T-cell (primary cell): ENCODE measurements at places on chromosomes 3 and 15. TPM values are rescaled to one million over a fixed set of nuclear protein-coding genes. Genes with fewer than 3 reads are reported as not detected.

DNA sequence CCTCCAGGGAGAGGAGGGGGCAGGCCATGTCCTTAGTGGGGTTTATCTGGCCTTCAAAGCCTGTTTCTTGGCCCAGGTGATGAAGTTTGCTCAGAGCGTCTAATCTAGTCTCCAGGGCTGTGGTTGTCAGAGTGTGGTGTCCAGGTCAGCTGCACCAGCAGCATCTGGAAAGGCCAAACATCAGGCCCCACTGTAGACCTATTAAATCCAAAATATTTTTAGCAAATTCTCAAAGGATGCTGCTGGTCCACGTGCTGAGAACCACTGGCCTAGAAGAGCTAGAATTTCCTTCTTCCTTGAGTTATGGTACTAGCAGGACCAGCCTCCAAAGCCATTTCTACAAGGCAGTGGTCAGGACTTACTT lies 28.9 kb downstream of the SLC28A1 start:
- DNase-seq = no peak

DNA sequence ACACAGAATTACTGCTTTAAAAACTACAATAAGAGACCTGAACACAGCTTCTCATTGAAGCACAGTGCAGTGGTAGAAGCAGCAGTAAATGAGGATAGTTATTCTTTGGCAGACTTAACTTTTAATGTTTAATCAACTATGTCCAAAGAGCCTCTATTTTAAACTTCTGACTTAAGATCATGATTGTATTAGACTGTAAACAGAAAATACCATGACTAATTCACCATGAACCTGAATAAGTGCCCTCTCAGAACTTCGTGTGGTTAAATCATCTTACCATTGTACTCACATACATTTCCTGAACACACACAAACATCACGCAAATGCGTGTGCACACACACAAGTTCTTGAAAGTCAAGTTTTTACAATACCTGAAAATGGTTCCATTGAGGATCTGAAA lies 13.9 kb downstream of the CEP152 start:
- no peak for DNase-seq

DNA sequence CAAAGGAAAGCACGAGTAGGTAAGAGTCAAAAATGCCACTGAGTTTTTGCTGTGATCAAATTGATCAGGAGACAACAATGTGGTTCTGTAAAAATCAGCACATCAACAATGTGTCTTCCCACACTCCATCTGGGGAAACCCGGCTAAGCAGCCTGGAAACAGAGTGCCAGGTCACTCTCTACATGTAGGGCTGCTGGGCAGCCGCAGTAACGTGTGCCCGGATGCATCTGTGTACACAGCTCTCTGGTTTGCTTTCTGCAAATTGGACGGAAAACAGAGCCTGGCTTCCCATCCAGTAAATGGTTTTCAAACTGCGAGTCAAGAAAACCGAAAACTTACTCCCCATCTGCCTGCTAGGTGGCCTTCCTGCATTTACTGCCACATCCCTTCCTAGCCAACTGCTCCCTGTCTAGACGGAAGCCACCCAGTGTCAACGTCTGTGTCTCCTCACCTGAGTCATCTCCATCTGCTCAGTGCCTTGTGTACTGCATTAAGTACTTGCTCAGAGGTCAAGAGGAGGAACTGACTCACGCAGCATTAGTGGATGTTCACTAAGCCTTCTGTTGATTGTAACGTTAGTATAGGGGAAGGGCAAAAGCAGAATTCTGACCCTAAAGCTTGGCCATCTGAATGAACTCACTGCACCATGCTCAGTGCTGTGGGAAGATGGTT lies 124.1 kb downstream of the TJP1 start:
- no peak for DNase-seq

- no peak for DNase-seq
Measured at GRCh38 chr3:64993781-64994180, 306.0 kb upstream of the ADAMTS9 start.

- no peak for DNase-seq
Measured at GRCh38 chr3:130601442-130601971, 84.5 kb downstream of the COL6A6 start.

DNA sequence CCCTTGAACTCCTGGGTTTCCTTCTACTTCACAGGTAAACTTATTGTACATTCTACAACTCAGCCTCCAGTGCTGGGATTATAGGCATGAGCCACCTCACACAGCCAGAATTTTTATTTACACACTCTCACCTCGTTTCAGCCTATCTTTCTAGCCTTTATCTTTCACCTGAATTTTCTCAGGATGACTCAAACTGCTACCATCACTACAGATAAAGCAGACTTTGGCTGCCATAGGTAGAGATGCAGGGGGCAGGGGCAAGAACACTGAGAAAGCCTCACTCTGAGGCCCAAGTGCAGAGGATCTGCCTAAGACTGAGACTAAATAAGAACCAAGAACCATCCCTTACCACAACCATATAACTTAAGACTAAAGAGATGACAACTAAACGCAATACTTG lies 59.0 kb downstream of the ETFA start:
- no peak for DNase-seq

GRCh38 chr15:40340740-40341400 lies at the start of gene CCDC9B:
Gene CCDC9B (minus strand): TSS chr15:40340939. CDS start chr15:40340819, 120 bp downstream.
- no peak for DNase-seq

DNA sequence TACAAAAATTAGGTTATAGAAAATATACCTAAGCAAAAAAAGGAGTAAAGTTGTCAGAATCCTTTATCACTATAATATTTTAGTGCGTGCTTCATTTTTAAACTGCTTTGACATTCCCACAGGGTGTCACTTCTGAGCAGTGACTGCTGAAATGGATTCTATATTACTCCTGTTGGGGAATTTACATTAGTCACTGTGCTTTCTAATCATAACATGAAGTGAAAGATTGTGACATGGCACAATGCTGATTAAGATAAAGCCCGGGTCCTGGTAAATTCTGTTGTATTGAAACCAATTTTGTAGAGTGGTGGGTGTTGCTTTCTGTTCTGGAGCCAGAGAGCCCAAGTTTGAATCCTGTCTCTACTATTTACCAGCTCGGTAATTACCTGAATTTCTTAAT lies 36.4 kb upstream of the EHHADH start:
- DNase-seq = no peak

- no peak for DNase-seq
Measured at GRCh38 chr3:168058481-168058880, 37.2 kb downstream of the GOLIM4 start.

DNA sequence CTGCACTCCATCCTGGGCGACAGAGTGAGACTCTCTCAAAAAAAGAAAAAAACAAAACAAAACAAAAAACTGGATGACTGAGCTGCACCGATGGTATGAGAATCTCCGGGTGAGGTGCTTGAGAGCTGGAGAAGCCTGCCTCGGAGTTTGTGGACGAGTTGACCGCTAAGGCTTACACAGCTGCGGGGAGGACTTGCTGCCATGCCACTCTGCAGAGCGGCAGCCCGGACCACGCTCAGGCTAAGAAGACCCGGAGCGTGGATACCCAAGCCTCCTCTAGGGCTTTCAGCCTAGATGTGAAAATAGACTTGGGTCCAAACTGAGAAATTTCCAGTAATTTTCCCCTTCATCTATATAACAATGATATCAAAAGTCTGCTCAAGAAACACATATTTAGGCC lies 16.0 kb downstream of the NRROS start:
- no peak for DNase-seq

- no peak for DNase-seq
Measured at GRCh38 chr3:131972550-131972949, 62.3 kb downstream of the CPNE4 start.

GRCh38 chr15:43093026-43093425 lies 12.8 kb downstream of the UBR1 start:
- no peak for DNase-seq

- no peak for DNase-seq
Measured at GRCh38 chr15:101464256-101464998, 25.1 kb downstream of the PCSK6 start.

DNA sequence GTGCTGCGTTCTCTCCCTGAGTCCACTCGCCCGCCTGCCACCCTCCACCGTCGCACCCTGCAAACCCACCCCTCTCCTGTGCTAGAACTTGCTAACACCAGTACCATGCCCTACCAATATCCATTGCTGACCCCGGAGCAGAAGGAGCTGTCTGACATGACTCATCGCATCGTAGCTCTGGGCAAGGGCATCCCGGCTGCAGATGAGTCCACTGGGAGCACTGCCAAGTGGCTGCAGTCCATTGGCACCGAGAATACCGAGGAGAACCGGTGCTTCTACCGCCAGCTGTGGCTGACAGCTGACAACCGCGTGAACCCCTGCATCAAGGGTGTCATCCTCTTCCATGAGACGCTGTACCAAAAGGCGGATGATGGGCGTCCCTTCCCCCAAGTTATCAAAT lies 4.9 kb upstream of the ALAS1 start:
- no peak for DNase-seq

GPR62 gene
- not detected for total RNA-seq

CRYBG3 gene
- 5.7 TPM for total RNA-seq

CD96 gene
- 229 TPM for total RNA-seq

CLDN18 gene
- total RNA-seq = 0.23 TPM

ARL6 gene
- 3.9 TPM for total RNA-seq

CNTN4 gene
- not detected for total RNA-seq

WDR49 gene
- 0.56 TPM for total RNA-seq

ALDH1L1 gene
- total RNA-seq = 1.6 TPM

TLR9 gene
- total RNA-seq = 2.9 TPM

ANKUB1 gene
- total RNA-seq = not detected

PYDC2 gene
- not detected for total RNA-seq

MAP1A gene
- 3.1 TPM for total RNA-seq

CILP gene
- total RNA-seq = 0.28 TPM
